ENCODE measurements at places on chromosomes 4 and X.
A peak's percentile ranks its signal among the peaks of the same experiment; 100 is the strongest.

DNA sequence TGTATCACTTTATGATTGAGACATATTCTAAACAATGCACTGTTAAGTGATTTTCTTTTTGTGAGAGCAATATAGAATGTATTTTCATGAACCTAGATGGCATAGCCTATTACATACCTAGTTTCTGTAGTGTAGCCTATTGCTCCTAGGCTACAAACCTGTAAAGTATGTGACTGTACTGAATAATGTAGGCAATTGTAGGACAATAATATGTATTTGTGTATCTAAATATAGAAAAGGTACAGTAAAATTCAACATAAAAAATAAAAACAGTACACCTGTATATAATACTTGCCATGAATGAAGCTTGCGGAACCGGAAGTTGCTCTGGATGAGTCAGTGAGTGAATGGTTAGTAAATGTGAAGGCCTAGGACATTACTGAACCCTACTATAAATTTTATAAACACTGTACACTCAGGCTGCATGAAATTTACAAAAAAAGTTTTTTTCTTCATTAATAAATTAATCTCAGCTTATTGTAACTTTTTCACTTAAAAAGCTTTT is 106.7 kb downstream of the VSIG4 start:
- DNase-seq: no peak

DNA sequence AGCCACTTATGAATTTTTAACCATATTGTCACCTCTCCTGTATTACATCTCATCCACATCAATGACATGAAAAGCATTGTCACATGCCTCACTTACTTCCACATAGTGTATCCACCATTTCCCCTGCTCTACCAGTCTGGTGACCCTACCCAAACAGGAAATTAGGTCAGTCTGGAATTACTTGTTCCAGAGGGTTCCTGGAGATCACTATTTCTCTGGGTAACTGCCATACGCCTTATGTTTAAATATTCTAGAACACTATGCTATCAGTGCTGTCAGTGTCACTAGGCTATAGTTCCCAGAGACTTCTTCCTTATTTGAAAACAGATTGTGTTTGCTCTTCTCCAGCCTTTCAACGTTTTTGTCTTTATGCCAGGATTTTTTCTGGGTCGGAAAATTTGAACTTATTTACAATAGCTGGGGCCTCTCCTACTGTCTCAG is 15.0 kb downstream of the SRPX2 start:
- DNase-seq: no peak

DNA sequence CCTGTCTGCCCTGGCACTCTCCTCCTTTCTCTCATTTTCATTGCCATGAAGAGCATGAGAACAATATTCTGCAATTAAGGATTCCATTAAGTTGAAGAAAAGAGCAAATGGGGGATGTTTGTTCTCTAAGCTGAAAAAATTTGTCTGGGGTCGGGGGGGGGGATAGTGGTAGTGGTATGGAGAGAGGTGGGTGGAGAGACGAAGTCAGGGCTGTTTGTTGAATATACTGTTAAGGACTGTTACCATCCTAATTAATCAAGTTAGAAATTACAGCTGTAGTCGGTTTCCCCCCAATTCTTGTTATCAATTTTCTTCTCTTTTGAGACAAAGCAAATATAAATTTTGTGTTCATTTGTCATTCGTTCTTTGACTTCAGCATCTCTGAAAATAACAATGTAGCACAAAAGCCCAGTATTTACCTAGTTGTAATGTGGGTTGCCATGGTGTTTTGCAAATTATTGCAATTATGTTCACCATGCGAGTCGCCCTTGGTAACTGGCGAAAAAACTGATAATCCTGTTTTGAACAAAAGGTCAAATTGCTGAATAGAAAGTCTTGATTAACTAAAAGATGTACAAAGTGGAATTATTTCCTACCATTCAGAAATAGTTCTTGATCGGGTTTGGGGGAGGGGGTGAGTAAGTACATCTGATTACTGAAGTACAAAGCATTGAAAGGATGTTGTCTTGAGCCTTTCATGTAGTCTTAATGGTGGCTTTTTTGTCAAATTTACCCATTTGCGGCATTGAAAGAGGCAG is 139.1 kb downstream of the ARX start:
- DNase-seq: no peak

GRCh38 chr4:12875640-12876243 is 608.4 kb downstream of the RAB28 start:
- DNase-seq: no peak

GRCh38 chr4:8030121-8030781 is 90.6 kb upstream of the AFAP1 start:
- DNase-seq: no peak

DNA sequence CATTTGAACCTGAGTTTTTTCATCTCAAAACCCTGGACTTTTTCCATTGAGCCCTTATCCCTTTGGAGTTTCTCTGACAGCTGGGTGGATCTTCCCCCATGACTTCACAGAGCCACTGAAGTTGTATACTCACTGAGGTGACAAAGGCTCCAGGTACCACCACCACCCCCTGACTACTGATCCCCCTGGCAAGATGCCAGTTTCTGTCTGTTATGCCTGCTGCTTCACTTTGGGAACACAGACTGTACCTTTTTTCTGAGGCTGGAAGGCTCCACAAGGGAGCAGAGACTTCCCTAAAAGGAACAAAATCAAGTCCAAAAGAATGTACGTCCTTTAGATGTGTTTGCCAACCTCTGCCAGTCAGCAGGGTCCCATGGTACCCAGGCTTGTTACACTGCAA is 160.3 kb upstream of the JADE1 start:
- no peak for DNase-seq

DNA sequence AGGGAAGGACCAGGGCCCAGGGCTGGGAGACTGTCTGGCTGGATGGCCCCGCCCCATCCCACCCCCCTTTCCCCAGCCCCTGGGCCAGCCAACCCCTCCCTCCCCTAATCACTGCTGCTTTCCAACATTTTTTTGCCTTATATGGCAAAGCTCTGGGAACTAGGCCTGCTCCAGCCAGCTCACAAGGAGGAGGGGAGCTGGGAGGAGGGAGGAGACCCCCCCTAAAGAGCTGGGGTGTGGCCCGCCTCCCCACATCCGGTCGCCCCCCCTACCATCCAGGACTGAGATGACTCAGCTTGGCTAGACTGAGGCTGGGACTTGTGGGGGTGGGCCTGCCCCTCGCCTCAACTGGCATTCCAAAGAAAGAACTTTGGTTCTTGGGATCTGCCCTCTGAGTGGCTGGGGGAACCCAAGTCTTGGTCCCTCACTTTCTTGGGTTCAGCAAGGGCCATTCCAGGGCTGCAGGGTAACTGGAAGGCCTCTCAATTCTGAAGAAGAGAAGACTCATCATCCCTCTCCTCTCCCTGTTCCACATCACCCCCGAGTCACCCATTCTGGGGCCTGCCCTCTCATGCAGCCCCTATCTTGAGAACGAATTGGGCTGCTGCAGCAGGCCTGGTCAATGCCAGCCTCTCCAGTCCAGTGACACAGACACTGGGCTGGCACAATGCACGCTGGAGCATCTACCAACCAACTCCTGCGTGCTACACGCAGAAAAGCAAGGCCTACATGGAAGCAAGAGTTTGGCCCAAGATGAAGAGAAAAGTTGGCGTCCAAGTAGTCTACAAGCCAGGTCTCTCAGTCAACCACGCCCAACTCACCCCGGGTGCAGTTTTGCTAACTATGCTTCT is 4.8 kb downstream of the FLNA start:
- DNase-seq: peak; percentile 61

GRCh38 chr4:31482691-31483090 is 762.5 kb downstream of the PCDH7 start:
- no peak for DNase-seq

DNA sequence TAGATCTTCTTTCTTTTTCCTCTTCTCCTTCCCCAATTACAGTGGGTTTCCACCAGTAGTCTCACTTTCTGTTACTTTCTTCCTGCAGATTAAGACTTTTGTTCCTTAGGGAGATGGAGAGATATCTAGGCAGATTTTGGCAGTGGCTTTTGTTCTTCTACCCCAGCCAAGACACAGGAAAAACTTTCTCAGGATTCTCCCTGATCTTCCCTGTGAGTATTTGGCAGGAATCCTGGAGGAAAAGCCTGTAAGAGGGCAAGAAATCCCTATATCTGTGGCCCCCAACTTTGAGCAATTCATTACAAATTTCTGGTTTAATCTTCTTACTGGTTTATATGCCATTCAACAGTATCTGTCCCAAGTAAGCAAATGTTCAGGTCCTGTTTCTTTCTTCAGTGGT is 21.9 kb downstream of the SLC9A7 start:
- DNase-seq: no peak

Measured in stimulated activated CD4-positive, alpha-beta T cell treated with anti-CD3 and anti-CD28 coated beads, Interleukin-12 subunit alpha, Interleukin-12 subunit beta, amount 100 ng/mL, for 4 hours (primary cell).